ENCODE measurements at places on chromosomes 1 and 21.

DNA sequence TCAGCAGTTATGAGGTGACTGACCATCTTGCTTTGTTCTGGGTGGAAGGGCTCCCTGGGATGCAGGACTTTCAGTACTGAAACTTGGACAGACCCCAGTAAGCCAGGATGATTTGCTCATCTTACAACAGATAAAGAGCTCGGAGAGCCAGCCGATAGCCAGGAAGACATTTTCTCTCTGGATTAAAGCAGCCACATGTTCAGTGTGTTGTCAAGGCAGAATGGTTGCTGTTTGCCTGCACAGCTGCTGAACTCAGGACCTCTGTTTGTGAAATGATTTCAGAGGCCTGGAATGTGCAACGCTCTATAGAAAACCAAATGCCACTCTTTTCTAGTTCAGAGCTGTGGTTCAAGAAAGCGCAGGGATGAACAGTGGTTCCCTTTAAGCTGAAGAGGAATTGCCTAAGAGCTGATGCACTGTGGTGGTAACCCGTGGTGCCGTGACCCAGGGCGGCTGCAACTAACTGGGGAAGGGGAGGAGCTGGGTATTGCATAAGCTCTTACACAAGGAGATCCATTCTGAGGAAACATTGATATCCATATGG lies 40.7 kb downstream of the CASQ2 start:
- DNase-seq, result peak; percentile 31

DNA sequence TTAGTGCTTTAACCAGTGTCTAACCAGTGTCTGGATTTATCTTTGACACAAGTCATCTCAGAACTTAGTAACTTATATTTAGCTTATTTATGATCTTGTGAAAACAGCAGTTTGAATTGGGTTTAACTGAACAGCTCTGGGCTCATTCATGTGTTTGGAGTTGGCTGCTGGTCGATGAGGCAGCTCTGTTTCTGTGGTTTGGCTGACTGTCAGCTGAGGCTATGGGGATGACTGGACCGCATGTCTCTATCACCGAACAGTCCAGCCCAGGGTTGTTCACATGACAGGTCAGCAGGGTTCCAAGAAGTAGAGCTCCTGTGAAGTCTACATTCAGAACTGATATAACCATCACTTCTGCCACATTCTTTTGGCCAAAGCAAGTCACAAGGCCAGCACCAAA lies 29.1 kb upstream of the C21orf91 start:
- DNase-seq, result no peak

- DNase-seq, result no peak
These were observed 134.0 kb downstream of the MIS18A start for GRCh38 chr21:32144851-32145250.

DNA sequence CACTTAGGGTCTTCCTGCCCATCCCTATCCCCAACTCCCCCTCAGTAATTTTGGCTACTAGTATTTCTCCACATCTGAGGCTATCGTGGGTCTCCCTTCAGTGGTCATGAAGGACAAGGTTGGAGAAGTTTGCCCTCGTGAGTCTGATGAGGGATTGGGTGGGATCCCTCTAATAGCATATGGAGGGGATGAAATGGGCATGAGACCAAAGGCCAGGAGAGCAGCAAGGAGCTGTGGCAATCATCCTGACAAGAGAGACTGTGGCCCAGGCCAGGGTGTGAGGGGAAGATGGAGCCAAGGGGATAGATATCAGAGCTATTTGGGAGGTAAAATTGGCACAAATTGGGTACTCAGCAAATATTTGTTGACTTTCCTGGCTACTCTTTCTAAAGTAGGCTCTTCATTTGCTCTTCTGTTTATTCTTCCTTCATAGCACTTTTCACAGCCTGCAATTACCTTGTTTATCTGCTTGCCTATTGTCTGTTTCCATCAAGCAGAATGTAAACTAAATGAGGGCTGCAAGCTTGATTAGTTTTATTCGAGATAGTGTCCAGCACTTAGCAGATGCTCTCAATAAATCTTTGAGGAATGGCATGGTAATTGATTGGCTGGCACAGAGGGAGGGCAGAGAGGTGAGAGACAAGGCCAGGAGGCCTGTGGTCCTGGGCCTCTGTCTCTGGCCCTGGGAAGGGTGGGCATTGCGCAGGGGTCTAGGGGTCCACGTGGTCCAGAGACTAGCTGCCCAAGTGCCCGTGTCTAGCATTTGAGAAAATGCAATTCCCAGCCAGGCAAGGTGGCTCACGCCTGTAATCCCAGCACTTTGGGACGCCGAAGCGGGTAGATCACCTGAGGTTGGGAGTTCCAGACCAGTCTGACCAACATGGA lies 1.5 kb upstream of the PLK3 start:
- DNase-seq, result no peak

- DNase-seq, result no peak
These were observed 4.1 kb downstream of the KRTAP12-1 start for GRCh38 chr21:44677881-44678280.

GRCh38 chr1:20290624-20291597 lies at the start of gene VWA5B1:
Gene VWA5B1 (plus strand): TSS chr1:20290875. CDS start chr1:20310602, 19,727 bp downstream.
- DNase-seq, result no peak

GRCh38 chr1:19646377-19647319 lies 2.5 kb downstream of the NBL1 start:
- no peak for DNase-seq

DNA sequence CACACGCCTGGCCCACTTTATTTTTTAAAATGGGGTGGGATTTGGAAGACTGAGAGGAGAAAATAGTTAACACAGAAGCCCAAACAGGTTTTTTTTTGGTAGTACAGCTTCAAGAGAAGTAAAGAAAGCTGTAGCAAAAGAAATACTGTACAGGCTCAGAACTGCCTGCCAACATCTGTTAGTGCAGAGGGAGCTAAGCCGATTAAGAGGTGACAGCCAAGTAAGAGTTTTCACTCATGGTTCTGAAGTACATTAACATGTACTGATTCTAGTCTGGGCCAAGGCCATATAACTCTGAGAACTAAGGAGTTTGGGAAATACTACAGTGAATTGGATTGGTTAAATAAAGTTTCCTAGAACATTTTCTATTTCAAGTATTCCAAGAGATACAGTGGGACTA lies 51.6 kb downstream of the EIF2B3 start:
- no peak for DNase-seq

GRCh38 chr21:35178827-35179226 lies 129.7 kb upstream of the RUNX1 start:
- DNase-seq, result no peak

GRCh38 chr1:246064891-246065290 lies 442.2 kb downstream of the SMYD3 start:
- no peak for DNase-seq

Measured in GF-D8 (cell line).